RWPE2 (cell line): ENCODE measurements at places on chromosomes 11 and 22.
A peak's percentile ranks its signal among the peaks of the same experiment; 100 is the strongest.

- H3K27me3 ChIP-seq, result peaks cover 18% of the 10 kb centered on the region
- no peak overlapping the region for H3K4me3 ChIP-seq
- DNase-seq, result no peak
- no peak overlapping the region for H3K27ac ChIP-seq
- H3K36me3 ChIP-seq, result no peaks in the 10 kb centered on the region
These were observed 381.4 kb downstream of the BRD1 start for GRCh38 chr22:49446145-49446758.

DNA sequence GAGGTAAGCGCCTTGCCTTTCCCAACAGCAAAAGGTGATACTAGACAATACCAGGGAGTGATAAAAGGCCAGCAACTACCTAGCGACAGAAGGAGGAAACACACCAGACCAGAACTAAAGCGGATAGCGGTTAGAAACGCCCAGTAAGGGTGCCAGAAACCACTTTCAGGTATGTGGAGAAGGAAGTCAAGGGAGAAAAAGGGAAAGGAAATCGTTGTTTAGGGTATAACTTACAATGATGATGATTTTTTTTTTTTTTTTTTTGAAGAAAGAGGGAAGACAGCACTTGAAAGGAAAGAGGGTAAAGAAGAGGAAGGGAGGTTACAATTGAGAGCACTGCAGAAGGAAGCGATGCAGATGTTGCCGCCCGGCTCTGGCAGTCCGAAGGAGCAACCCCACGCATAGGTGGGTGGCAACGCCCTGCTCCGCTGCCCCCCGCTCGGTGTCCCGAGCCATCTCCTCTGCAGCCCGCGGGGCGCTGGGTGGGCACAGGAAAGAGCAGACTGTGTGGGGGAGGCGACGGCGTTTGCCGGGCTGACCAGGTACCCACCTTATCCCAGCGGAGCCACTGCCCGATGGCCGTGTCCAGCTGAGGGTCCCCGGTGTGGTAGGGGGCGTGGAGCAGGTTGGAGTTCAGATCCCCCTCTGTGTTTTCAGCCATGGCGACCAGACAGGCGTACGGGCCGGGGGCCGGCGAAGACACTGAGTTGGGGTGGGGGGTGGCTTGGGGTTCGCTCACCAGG lies 561 bp downstream of the PGM2L1 start:
- peaks cover 4% of the 10 kb centered on the region for H3K4me1 ChIP-seq
- H3K4me3 ChIP-seq, result peak overlapping the region; percentile 74
- no peaks in the 10 kb centered on the region for H3K36me3 ChIP-seq

DNA sequence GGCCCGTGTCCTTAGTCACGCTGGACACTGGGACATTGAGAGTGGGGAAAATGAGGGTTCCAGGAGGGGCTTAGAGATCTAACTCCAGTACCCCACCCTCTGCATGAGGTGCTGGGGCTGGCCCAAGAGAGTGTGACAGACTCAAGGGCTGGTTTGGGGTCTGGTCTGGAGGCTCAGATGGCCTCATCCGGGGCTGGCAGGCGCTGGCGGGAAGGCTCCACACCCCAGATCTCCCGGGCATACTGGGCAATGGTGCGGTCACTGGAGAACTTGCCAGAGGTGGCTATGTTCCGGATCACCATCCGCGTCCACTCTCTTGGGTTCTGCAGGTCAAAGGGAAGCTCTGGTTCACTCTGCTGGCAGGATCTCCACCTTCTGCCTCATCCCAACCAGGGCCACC lies 2.5 kb upstream of the RASGRP2 start:
- peaks cover 4% of the 10 kb centered on the region for H3K4me1 ChIP-seq
- peaks cover 23% of the 10 kb centered on the region for H3K27me3 ChIP-seq
- H3K4me3 ChIP-seq, result no peak overlapping the region
- H3K36me3 ChIP-seq, result no peaks in the 10 kb centered on the region
- no peak overlapping the region for H3K27ac ChIP-seq

DNA sequence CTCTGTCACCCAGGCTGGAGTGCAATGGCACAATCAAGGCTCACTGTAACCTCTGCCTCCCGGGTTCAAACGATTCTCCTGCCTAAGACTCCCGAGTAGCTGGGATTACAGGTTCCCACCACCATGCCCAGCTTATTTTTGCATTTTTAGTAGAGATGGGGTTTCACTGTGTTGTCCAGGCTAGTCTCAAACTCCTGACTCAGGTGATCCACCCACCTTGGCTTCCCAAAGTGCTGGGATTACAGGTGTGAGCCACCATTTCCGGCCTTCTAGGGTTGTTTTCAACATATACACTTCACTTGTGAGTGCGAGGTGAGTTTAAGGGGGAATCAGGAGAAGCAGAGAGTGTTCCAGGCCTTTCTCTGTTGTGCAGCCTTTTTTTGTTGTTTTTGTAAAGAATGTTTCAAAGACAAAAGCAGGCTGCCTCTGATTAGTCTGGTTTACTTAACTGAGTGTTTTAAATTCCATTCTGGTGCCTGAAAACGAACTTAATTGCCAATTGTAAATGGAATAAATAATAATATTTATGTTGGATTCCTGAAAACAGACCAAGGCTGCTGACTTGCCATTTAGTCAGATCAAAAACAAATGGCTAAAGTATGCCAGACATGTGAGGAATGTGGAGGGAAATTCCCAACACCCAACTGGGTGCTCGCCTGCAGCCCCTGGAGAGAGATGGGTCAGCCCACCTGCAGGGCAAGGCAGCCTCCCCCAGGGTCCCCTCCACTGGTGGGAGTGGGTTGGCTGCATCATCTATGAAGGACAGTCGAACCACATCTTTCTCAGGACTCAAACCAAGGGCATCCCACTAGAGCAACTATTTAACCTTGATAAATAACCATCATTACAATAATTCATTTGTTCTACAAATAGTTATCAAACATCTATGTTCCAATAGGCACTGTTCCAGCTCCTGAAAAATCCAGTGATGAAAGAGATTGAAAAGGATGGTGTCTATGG lies 4.6 kb upstream of the RANGAP1 start:
- DNase-seq, result no peak
- H3K27ac ChIP-seq, result peak overlapping the region; percentile 99
- H3K4me1 ChIP-seq, result peaks cover 40% of the 10 kb centered on the region
- no peak overlapping the region for H3K4me3 ChIP-seq
- no peaks in the 10 kb centered on the region for H3K36me3 ChIP-seq

DNA sequence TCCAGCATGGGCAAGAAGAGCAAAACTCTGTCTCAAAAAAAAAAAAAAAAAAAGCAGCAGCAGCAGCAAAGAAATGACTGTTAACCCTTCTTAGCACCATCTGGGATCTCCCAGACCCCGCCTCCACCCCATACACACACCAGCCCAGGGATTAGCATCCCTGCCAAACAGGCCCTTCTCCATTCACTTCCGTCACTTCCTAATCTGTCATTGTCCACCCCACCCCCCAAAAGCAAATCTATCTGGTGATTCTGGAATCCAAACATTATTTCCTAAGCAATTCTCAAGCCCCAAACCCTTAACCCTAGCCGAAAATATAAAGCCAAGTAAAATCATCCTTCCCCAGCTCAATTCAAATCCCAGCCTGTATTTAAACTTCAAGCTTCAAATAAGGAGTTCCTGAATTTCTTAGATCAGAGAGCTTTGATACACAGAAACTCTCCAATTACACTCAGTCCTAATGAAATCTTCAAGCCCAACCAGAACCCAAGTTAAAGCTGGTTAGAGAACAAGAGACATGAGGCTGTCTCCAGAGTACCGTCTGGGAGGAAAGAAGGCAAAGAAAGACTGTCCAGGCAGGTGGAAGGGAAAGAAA lies 6.0 kb upstream of the AHNAK start:
- DNase-seq, result no peak
- peak overlapping the region; percentile 100 for H3K27ac ChIP-seq
- H3K4me3 ChIP-seq, result no peak overlapping the region
- peaks cover 6% of the 10 kb centered on the region; the same call in 1 of the 2 replicates for H3K36me3 ChIP-seq

DNA sequence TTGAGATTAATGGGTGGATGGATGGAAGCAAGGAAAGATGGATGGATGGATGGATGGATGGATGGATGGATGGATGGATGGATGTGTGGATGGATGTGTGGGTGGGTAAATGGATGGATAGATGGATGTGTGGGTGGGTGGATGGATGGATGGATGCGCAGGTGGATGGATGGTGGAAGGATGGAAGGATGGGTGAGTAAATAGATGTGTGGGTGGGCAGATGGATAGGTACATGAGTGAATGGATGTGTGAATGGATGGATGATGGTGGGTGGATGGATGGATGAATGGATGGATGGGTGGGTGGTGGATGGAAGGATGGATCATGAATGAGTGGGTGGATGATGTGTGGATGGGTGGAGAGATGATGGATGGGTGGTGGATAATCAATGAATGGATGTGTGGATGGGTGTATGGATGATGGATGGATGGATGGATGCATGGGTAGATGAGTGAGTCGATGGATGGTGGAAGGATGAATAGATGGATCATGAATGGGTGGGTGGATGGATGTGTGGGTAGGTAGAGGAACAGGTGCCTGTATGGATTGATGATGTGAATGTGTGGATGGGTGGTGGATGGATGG lies 375.2 kb downstream of the BRD1 start:
- no peaks in the 10 kb centered on the region for H3K36me3 ChIP-seq
- H3K4me1 ChIP-seq, result no peaks in the 10 kb centered on the region
- H3K4me3 ChIP-seq, result no peak overlapping the region
- H3K27ac ChIP-seq, result no peak overlapping the region
- H3K27me3 ChIP-seq, result peaks cover 23% of the 10 kb centered on the region
- DNase-seq, result no peak

DNA sequence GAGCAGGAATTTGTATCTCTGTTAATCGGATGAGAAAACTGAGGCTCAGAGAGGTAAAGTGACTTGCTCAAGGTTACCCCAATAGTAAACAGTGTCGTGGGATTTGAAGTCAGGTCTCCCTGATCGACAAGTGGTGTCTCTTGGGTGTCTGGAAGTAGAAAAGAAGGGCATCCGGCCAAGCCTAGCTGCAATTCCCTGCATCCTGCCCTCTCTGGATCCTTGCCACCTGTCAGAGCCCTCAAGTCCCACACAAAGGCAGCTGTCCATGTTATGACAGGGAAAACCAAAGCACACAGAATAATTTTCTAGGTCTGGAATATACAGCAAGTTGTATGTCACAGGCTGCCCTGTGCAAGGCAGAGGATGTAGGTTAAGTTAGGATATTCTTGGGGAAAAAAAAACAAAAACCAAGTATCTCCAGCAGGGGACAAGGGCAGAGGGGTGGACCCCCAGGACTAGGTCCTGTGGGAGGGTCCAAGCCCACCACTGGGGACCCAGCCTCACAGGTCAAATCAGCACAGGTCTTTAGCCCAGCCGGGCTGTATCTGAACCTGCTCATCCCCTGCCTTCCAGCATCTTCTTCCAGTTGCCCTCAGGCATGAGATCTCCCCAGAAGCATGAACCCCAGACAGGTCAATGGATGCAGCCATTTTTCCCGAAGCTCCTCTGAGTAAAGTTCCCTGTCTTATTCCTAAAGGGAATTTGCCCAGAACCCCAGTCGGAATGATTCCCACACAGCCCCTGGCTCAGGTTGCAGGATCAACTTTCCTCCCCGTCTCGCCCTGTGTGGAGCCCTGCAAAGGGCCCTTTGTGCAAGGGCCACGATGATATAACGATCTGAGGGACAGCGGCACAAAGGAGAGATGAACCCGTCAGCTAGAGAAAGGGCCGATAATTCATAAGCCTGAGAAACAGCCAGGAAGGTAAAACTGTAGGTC lies 15.0 kb downstream of the USH1C start:
- no peak overlapping the region for H3K4me3 ChIP-seq
- peaks cover 2% of the 10 kb centered on the region for H3K27me3 ChIP-seq
- no peaks in the 10 kb centered on the region for H3K36me3 ChIP-seq
- no peak overlapping the region for H3K27ac ChIP-seq
- no peaks in the 10 kb centered on the region for H3K4me1 ChIP-seq

GRCh38 chr22:38572065-38572464 lies 2.1 kb upstream of the DMC1 start:
- H3K36me3 ChIP-seq, result no peaks in the 10 kb centered on the region
- no peak overlapping the region for H3K4me3 ChIP-seq
- peaks cover 10% of the 10 kb centered on the region for H3K4me1 ChIP-seq
- DNase-seq, result no peak

DNA sequence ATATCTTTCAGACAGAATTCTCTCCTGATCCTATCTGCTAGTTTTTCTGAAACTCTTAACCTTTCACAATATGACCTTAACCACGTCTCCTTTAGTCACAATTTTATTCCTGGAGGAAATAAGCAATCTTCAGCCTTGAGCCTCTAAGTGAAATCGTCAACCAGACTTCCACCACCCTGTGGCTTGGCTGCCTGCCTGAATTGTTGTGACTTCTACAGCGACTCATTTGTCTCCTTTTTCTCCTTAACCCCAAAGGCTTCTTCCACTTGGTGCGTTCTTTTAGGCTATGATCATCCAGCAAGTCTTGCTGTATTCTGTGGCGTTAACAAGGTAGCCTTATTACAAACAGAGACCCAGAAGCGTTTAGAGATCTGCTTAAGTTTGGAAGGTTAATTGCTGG lies 535.1 kb upstream of the ARHGAP42 start:
- no peaks in the 10 kb centered on the region for H3K36me3 ChIP-seq
- no peak overlapping the region for H3K27ac ChIP-seq
- no peak overlapping the region for H3K4me3 ChIP-seq

GRCh38 chr22:42714768-42715390 lies 5.8 kb downstream of the A4GALT start:
- no peak for DNase-seq
- H3K27ac ChIP-seq, result no peak overlapping the region
- H3K4me1 ChIP-seq, result peaks cover 7% of the 10 kb centered on the region
- H3K27me3 ChIP-seq, result no peaks in the 10 kb centered on the region

GRCh38 chr11:33567004-33567403 lies 133.6 kb downstream of the C11orf91 start:
- no peak overlapping the region for H3K4me3 ChIP-seq
- no peaks in the 10 kb centered on the region for H3K27me3 ChIP-seq
- DNase-seq, result no peak
- no peaks in the 10 kb centered on the region for H3K4me1 ChIP-seq
- no peaks in the 10 kb centered on the region for H3K36me3 ChIP-seq

DNA sequence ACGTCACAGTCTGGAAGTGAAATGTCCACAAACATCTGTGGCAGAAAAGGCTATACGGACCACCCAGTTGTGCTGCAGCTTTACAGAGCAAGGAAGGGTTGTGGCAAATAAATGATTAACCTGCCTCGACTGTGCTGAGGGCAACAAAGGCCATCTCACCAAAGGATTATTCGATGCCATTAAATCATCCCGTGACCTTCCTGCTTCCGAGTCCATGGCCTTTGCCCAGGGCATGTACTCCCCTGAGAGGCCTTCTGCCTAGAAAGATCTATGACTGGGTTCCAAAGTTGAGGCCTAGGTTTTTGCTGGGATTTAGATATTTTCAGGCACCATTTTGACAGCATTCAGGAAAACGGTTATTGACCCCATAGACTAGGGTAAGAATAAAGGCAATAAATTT lies 9.2 kb downstream of the CDPF1 start:
- no peak for DNase-seq
- no peak overlapping the region for H3K4me3 ChIP-seq
- H3K4me1 ChIP-seq, result no peaks in the 10 kb centered on the region
- no peaks in the 10 kb centered on the region for H3K27me3 ChIP-seq
- H3K27ac ChIP-seq, result no peak overlapping the region
- H3K36me3 ChIP-seq, result peaks cover 4% of the 10 kb centered on the region; the same call in 1 of the 2 replicates

DNA sequence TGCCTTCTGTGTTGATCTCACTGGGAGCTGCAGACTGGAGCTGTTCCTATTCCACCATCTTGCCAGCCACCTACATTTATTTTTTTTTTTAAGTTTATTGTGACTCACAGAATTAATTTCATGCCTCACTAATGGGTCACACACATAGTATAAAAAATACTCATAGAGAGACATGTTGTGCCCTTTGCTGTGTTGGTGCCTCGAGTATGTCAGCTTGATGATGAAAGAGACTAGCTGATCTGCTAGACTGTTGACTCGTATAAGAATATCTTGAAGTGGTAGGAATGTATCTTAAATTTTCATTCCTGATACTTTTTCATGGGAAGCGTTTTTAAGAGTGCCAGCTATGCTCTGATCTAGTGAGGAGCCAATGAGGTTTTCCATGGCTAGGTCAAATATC lies 28.6 kb upstream of the AMPD3 start:
- H3K36me3 ChIP-seq, result no peaks in the 10 kb centered on the region
- DNase-seq, result no peak
- H3K4me1 ChIP-seq, result no peaks in the 10 kb centered on the region
- no peaks in the 10 kb centered on the region for H3K27me3 ChIP-seq
- no peak overlapping the region for H3K4me3 ChIP-seq
